CD4-positive, alpha-beta memory T cell (primary cell): ENCODE measurements at places on chromosomes 7 and 10. TPM values are rescaled to one million over a fixed set of nuclear protein-coding genes. Genes with fewer than 3 reads are reported as not detected.

KCND2 gene
- polyA plus RNA-seq = not detected

EGFR gene
- polyA plus RNA-seq = not detected

CYP3A7 gene
- polyA plus RNA-seq = 0.07 TPM

ABCC2 gene
- polyA plus RNA-seq = 1.1 TPM

BAMBI gene
- polyA plus RNA-seq = 0.76 TPM

CLCN1 gene
- polyA plus RNA-seq = 0.06 TPM

HOXA3 gene
- polyA plus RNA-seq = 0.07 TPM

CYP26C1 gene
- polyA plus RNA-seq = not detected

NEUROG3 gene
- not detected for polyA plus RNA-seq

LRMDA gene
- not detected for polyA plus RNA-seq

MPP7 gene
- polyA plus RNA-seq = 17.7 TPM

TSPAN12 gene
- polyA plus RNA-seq = not detected

PNLIPRP3 gene
- not detected for polyA plus RNA-seq

RARRES2 gene
- not detected for polyA plus RNA-seq

GBX1 gene
- not detected for polyA plus RNA-seq

LRRC72 gene
- not detected for polyA plus RNA-seq

EGR2 gene
- not detected for polyA plus RNA-seq

WNT2 gene
- not detected for polyA plus RNA-seq
